ENCODE measurements at places on chromosomes 1 and 21. TPM values are rescaled to one million over a fixed set of nuclear protein-coding genes. Genes with fewer than 3 reads are reported as not detected.

TAL1 gene
- not detected for total RNA-seq

BMP8B gene
- total RNA-seq: 0.91 TPM

KRTAP21-2 gene
- total RNA-seq: not detected

- no peak for DNase-seq
These were observed 369.5 kb upstream of the BRINP3 start for GRCh38 chr1:190847166-190847565.

Data from progenitor cell of endocrine pancreas (in vitro differentiated cells).